Retinal pigment epithelial cell (primary cell): ENCODE measurements at places on chromosomes 2 and 18.

DNA sequence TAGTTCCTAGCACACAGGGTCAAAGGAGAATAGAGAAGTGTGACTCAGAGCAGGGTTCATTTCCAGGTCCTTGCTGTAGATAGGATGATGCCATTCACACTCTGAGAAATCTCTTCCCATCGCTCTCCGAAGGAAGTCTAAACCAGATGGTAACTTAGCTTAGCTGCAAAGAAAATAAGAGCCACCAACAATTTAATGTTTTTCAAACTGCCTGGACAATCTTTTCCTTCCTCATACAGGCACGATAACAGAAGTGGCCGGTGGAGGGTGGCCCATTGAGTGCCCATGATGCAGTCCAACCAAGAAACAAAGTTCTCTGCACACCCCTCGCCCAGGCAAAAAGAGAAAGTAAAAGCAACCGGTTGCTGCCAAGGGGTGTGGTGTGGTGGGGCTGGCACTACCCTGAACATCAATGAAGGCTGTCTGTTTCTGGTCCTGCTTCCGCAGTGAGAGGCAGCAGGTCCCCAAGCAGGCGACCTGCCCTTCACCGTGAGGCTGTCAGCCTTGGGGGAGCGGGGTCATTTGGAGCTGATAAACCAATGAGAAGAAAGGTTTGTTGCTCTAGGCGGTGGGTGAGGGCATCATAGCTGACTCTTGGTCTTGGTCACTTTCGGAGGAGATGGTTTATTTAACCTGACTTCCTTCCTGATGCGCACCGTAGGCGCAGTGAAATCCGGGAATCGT lies 105.6 kb upstream of the CD302 start:
- DNase-seq = no peak

GRCh38 chr18:70165936-70166335 lies 39.6 kb downstream of the RTTN start:
- no peak for DNase-seq

DNA sequence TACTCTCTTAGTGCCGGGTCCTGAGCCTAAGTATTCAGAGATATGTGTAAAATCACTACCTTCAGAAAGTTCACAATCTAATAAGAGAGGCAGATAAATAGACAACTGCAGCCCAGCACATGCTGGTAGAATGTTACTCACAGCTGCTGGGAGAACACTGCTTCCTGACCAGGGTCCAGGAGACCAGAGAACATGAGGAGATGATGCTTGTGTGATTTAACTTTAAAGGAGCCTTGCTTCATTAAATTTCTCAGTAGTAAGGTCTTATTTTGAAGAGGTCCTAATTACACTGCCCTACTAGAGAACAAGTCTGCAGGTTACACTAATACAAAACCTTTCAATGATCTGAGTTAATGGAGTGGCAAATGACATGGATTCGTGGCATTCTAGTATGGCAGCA lies 209.9 kb upstream of the TRIB2 start:
- DNase-seq = no peak

GRCh38 chr2:167292430-167293171 lies 404.3 kb downstream of the XIRP2 start:
- peak; percentile 82 for DNase-seq

- DNase-seq = no peak
Measured at GRCh38 chr2:207823865-207824264, 54.2 kb upstream of the FZD5 start.

- DNase-seq = no peak
Measured at GRCh38 chr18:34805878-34806351, 95.8 kb downstream of the DTNA start.

DNA sequence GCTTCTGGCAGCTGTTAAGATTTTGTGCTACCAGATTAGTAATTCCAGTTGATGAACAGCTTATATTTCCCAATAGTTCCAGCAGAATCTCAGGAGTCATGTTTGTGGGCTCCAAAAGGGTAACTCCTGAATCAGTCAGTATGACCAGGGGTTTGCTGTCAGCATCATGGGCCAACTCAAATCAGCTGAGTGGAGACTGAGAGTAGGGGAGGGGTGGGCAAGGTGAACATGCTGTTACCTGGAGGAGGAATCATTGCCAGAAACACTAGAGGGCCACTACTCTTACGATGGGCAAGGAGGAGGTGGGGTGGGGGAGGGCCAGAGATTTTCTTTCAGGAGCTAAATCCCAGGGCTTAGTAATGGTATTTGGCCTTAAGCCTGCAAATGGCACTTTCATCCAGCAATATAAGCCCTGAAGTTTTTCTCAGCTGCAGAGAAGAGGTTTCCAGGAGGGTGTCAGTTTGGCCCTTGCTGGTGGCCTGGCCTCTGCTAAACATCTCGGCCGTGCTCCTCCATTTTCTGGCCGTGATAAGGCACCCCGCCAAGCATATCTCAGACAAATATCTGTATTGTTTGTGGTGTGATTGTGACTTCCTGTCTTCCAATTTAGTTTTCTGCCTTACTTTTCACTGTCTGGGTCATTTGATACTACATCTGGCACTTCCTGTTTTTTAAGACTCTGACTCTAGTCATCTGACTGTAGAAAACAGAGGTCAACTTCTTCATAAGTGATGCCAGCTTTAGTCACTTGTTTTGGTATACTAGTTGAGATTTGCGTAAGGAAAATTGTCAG lies 120.5 kb upstream of the CXCR4 start:
- peak; percentile 78 for DNase-seq

- DNase-seq = no peak
Measured at GRCh38 chr2:75053484-75054112, 95.2 kb downstream of the POLE4 start.

DNA sequence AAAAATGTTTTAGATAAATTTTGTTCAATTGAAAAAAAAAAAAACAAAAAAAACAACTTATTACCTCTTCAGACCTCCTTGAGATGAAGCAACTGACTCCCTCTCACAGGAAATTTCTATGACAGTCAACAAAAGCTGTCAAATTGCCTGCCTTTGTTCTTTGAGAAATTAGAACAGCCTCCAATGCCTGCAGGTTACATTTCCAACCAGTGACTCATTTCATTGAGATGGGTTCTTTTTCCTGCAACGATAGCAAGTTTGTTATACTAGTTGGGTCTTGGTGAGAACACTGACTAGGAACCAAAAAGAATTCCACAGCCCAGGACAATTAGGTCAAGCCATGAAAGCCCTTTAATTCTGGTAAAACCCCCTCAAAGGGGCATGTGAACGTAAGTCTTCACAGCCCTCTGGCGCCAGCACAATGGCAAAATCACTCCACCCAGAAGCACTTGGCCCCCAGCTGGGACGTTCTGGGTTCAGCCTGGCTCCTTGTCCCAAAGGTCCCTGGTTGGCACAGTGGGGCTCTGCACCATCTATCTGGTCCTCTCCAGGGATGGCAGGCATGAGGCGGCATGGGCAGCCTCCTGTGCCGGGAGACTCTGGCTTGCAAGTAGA lies 87.0 kb downstream of the SPP2 start:
- DNase-seq = no peak
